Heart right ventricle (tissue), 16 donors: ENCODE measurements at places on chromosomes 5 and 9. TPM values are rescaled to one million over a fixed set of nuclear protein-coding genes. Genes with fewer than 3 reads are reported as not detected.

GRCh38 chr5:166004006-166004405 lies 2287.4 kb upstream of the WWC1 start:
- no peak for DNase-seq

GRCh38 chr5:143318270-143318669 lies 85.2 kb downstream of the NR3C1 start:
- no peak for DNase-seq

DNA sequence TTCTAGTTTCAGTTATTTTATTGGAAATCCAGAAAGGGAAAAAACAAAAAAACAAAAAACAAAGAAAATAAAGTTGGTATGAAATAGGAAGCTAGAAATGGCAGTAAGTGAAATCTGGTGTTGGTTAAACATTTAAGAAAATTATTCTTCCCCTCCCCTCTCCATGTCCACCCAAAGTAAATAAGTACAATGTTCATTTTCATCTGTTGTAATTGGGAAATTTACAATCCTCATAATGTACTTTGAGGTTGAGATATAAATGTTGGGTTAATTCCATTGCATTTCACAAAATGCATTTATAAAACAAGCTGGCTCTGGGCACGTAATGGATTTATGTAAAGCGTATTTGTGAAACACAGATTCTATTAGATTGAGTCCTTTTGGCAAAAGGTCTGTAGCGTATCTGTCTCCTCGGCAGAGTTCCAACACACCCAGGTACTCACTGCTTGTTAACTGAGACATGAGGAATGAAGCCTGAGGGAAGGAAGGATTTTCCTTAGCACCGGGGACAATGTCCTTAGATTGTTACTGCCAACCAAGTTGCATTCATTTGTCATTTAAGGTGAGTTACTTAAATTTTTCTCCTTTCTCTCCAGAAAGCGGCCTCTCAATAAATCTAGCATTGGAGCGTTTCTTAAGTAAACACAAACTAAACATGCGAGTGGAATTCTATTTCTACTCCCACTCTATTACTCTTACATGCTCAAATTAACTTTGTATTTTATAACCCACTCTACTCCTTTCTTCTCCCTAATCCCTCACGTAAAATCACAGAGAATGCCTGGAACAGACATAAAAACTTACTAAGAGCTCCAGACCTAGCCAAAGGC lies 912.3 kb upstream of the WWC1 start:
- DNase-seq, result no peak

DNA sequence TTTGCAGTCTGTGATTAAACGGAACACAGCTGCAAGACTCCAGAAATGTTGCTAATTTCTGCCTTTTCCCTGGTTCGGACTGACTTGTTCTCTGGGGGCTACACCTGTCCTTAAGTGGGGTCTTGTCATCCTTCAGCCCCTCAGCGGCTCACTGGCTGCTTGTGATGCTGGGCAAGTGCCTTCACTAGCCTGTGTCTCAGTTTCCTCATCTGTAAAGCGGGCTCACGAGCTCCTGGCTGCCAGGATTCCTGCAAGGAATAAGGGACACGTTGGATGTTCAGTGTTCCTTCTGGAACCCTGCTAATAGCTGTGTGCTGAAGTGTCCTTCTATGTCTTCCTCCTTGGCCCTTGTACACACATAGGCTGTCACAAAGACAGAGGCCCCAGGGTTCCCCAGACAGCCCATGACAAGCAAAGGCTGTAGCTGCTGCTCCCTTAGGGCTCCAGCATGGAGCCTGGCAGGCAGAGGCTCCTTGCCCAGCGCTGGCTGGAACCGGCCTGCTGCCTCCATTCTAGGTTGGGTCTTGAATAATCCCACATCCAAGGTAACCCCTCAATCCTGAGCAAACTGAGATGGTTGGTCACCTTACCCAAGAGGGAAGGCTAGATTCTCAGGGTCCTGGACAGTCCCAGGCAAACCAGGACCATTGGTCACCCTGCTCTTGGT lies 116.1 kb downstream of the GAPVD1 start:
- DNase-seq, result no peak

KIAA0825 gene
- 2.3 TPM for total RNA-seq

DIPK1B gene
- total RNA-seq, result 18.0 TPM

- DNase-seq, result no peak
Measured at GRCh38 chr5:135432113-135432512, 15.0 kb downstream of the DCANP1 start.

- no peak for DNase-seq
Measured at GRCh38 chr9:112601636-112602035, 115.0 kb downstream of the KIAA1958 start.

SPATA31A3 gene
- total RNA-seq, result not detected

GRCh38 chr5:121263456-121263855 lies 588.2 kb upstream of the FTMT start:
- no peak for DNase-seq

DNA sequence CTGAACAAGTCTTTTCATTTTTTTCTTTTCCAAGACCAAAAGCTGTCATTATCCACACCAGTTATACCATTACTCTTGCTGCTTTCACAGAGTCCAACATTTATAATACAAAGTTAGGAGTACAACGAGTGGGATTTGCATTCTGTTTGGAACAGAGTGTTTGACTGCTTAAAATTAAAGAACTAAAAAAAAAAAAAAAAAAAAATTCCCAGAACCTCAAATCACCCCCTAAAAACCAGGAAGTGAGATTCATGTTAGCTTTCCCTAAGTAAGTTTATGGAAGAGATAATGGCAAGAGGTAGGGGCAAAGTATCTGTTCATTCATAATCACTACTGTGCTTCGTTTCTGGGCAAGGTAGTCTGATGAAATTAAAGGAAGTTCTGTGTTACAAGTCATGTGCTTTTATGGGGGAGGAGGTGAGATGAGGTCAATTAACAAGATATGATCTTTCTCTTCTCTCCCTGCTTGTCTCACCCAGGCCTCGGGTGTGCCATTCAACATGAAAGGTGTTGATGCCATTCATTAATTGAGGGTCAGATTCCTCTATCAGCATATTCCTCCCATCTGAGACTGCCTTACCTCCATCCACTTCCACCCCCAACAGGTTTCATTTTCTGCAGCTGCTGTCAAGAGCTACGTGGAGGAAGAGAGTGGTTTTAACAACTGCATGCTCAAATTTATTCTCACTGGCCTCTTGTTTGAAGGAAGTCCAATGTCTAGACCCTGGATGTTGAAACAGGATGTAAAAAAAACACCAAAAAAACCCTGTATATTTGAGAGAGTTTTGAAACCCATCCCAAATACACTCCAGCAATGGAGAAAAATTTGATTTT lies 58.1 kb downstream of the MARCHF3 start:
- no peak for DNase-seq

GRCh38 chr5:4361753-4362152 lies 766.1 kb downstream of the IRX1 start:
- no peak for DNase-seq

- DNase-seq, result no peak
Measured at GRCh38 chr5:176743868-176744583, 66.3 kb upstream of the UNC5A start.

KCNT1 gene
- total RNA-seq, result 4.3 TPM

- no peak for DNase-seq
Measured at GRCh38 chr5:69276422-69277174, 41.9 kb downstream of the CDK7 start.

- DNase-seq, result no peak
Measured at GRCh38 chr5:21665524-21665923, 1187.6 kb downstream of the CDH12 start.

GRCh38 chr9:72338631-72339030 lies 26.4 kb downstream of the ZFAND5 start:
- no peak for DNase-seq

FBXL7 gene
- 20.6 TPM for total RNA-seq

GOLM1 gene
- 2.5 TPM for total RNA-seq

CKMT2 gene
- total RNA-seq, result 1,395 TPM

DNA sequence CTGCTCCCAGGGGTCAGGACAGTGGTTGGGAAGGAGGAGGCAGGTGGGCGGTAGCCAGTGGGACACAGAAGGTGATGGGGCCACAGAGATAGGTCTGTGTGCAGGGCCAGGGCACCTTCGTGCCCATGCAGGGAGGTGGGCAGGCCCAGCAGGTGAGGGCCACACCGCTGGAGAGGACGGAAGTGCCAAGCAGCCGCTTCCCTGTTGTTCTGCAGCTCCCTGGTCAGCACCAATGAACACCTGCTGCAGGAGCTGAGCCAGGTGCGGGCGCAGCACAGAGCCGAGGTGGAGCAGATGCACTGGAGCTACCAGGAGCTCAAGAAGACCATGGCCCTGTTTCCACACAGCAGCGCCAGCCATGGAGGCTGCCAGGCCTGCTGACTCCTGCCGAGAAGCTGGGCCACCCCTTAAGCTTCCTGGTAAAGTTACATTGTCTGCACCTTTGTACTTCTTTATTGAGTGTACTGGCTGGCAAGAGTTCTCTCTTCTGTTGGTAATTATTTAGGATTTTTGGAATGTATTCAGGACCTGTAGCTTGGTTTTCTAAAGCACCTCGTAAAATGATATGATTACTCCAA lies 40.3 kb downstream of the TPPP start:
- DNase-seq, result no peak

FBP2 gene
- total RNA-seq, result not detected

GRCh38 chr5:2008851-2009629 lies 126.3 kb upstream of the IRX4 start:
- no peak for DNase-seq

GRCh38 chr9:127154390-127155191 lies 32.2 kb upstream of the ANGPTL2 start:
- DNase-seq, result peak; percentile 74

DNA sequence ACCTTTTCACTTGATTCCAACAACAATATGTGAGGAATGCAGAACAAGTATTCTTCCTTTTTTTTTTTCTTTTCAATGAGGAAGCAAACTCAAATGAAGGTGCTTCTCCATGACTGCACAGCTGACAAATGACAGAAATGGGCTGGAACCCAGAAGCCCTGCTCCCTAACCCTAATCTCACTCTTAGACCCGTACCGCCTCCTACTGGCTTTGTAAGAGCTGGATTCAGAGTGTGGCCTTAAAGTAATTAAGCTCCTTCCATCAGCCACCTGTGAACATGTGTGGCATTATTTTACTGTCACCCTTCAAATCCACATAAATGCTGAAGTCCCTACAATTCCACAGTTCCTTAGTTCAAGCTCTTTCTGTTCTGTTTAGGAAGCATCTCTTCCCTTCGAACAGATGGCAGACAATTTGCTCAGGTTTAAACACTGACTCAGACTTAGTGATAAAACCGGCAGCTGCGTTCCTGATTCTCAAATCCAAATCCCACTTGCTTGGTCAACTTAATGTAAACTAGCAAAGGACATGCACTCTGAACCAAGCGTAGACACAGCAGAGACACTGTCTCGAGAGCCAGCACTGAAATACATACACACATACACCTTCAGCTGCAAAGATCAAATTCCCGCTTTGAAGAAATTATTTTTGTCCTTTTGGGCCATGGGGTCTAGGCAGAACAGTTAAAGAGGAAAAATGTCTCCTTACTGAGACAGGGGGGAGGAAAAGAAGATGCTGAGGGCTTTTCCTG lies 316.7 kb upstream of the TLE4 start:
- no peak for DNase-seq

GRCh38 chr5:132054031-132054696 lies 6.3 kb upstream of the IL3 start:
- DNase-seq, result no peak

DNA sequence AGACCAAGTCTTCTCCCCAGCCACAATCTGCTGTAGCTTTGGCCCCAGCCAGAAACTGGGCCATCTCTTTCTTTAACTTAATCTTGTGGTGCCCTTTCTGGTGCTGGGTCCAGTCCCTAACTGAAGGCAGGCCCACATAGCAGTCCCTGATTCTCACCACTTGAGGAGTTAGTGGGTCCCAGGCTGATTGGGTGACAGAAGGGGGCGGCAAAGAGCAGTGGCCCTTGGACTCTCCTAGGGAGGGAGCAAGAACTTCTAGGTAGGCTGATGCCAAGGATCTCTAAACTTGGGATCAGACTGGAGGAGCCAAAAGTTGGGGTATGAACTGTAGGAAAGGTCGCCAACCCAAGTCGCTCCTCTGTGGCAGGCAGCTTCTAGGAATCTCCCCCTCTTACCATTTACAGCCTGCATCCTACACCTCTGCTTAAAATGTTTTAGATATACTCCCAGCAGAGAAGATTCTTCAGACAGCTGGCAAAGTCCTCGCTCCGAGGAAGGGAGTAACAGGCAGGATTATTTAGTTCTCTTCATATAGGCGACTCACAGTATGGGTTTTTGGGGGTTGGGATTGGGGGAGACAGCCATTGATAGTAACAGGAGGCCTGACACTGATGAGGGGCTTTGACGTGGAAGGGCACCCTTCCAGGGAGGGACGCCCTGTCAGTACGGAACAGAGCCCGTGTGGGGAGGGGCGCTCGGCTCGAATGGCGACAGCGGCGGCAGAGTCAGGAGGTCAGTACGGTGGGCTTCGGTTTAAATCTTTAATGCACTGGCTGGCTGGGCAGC lies 2.0 kb upstream of the CCL27 start:
- peak; percentile 85 for DNase-seq

CENPK gene
- 0.32 TPM for total RNA-seq

GRCh38 chr5:167965710-167966109 lies 325.7 kb upstream of the WWC1 start:
- DNase-seq, result no peak

ARID3C gene
- total RNA-seq, result not detected

GRCh38 chr9:110156416-110156815 lies 51.5 kb downstream of the C9orf152 start:
- DNase-seq, result no peak

DNA sequence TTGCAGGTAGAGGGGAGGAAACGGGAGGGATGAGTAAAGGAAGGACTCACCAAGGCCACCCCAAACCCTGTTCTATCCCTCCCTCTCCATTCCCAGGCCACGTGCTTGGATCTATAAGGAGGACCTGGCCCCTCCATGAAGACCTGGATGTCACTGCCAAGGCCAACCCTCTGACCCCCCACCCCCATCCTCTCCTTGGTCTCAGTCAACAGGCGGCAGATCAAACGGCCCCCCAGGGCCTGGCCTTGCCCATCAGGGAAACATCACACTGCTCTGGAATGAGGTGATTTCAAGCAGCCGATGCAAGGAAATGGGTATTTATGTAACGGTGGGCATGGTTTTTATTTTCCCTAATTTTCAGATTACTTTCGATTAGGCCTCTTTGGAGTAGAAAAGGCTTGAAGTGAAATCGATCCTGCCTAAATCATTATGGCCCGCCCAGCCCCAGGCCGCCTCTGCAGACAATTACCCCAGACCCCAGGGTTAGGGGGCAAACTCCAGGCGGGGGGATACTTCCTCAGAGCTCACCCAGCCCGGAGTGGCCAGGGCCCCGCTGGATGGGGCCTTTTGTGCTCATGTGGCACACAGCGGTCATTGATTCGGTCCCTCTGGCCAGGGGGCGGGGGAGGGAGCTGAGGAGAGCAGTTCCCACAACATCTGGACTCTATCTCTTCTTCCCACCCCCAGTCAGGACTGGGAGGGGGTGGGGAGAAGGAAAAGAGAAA lies 125.3 kb downstream of the PHF2 start:
- no peak for DNase-seq

DNA sequence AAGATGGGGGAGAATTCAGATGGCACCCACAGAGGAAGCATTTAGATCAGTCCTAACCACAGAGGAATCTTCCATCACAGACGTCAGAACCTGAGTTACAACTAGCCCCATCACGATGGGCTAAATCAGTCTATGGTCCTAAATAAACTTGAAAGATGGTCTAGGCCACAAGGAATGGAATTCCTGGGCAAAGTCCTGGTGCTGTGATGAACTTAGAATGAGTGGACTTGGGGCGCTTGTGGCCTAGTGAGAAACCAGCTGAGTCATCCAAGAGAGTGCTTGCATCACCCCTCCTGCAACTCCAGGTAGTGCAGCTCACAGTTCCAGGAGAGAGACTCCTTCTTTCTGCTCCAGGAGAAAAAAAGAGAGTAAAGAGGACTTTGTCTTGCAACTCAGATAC lies 722.9 kb upstream of the RGMB start:
- no peak for DNase-seq
